Activated CD8-positive, alpha-beta T cell treated with anti-CD3 and anti-CD28 coated beads, Interleukin-2, amount 10 ng/mL, durations not matched to agents 7 days and 5 days (primary cell): ENCODE measurements at places on chromosomes 1 and 21. TPM values are rescaled to one million over a fixed set of nuclear protein-coding genes. Genes with fewer than 3 reads are reported as not detected.
A peak's percentile ranks its signal among the peaks of the same experiment; 100 is the strongest.

Gene OR10Z1
- total RNA-seq: not detected

Gene ZNF683
- total RNA-seq: 24.0 TPM

Gene FCGR2B
- not detected for total RNA-seq

Gene LRRC8B
- total RNA-seq: 13.0 TPM

GRCh38 chr1:151282883-151283725, 1.0 kb downstream of the ZNF687 start:
- H3K27me3 ChIP-seq: no peaks in the 10 kb centered on the region
- peak overlapping the region; percentile 90 for H3K27ac ChIP-seq
- peak; percentile 37 for DNase-seq
- peaks cover 19% of the 10 kb centered on the region for H3K4me1 ChIP-seq

DNA sequence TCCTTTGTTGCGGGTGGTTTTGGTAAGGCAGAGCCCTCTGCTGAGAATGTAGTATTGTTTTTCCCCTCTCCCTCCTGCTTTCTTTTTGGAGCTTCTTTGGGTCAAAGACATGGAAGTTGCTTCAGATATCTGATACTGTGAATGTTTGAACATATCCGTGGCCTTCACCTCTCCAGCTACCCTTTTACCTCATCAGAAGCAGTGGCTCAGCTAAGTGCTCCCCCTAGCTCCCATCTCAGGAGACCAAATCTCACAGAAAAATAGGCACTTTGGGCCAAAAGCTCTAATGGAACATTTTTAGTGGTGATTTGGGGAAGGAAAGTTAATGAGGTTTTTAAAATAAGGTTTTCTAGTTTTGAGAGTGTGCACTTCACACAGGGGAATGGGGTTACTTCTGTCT, 6.3 kb downstream of the TMEM200B start:
- no peak for DNase-seq
- peaks cover 28% of the 10 kb centered on the region for H3K36me3 ChIP-seq
- peaks cover 2% of the 10 kb centered on the region for H3K27me3 ChIP-seq
- no peak overlapping the region for H3K27ac ChIP-seq

DNA sequence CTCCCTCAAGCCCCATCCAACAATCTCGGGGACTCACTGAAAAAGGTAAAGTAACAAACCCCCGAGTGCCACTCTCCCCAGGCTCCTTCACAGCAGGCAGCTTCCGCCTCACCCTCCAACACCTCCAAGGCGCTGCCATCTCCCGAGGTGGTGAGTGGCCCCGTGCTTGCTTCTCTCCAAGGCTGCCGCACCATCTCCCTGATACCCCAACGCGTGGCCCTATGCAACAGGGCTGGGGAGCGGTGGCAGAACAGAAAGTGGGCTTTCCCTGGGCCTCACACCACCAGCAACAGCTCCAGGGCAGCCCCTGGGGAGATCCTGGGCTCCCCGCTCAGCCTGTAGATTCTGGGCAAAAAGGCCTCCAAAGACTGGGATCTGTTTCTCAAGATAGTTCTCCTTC, 105.1 kb downstream of the RAVER2 start:
- H3K4me1 ChIP-seq: peaks cover 17% of the 10 kb centered on the region
- no peak overlapping the region for H3K4me3 ChIP-seq
- peaks cover 56% of the 10 kb centered on the region for H3K36me3 ChIP-seq
- no peaks in the 10 kb centered on the region for H3K27me3 ChIP-seq
- H3K27ac ChIP-seq: peak overlapping the region; percentile 35
- DNase-seq: no peak

Gene SERTAD4
- total RNA-seq: not detected

DNA sequence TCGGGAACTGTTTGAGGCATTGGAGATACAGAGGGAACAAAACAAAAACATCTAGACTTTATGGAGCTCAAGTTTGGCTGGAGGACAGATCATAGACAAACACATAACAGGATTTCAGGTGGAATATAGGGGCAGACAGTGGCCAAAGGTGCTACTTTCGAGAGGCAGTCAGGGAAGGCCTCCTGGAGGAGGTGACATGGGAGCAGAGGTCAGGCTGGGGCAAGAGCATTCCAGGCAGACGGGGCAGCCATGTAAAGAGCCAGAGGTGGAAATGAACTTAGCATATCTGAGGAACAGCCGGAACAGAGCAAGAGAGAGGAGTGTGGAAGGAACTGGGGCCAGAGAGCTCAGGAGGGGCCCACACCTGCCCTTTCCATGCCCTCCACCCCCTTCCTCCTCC, 122.3 kb downstream of the DMRTB1 start:
- no peak for DNase-seq
- peaks cover 4% of the 10 kb centered on the region for H3K27me3 ChIP-seq
- H3K4me3 ChIP-seq: no peak overlapping the region

Gene LEFTY1
- total RNA-seq: not detected

GRCh38 chr1:66778266-66778665, 22.8 kb downstream of the INSL5 start:
- DNase-seq: no peak
- no peaks in the 10 kb centered on the region for H3K36me3 ChIP-seq
- no peak overlapping the region for H3K27ac ChIP-seq
- H3K27me3 ChIP-seq: no peaks in the 10 kb centered on the region
- H3K4me3 ChIP-seq: no peak overlapping the region

GRCh38 chr1:182485861-182486260, 35.9 kb downstream of the RGSL1 start:
- H3K27me3 ChIP-seq: peaks cover 5% of the 10 kb centered on the region
- no peak for DNase-seq
- H3K36me3 ChIP-seq: no peaks in the 10 kb centered on the region

Gene MROH7
- total RNA-seq: not detected

Gene C4BPB
- total RNA-seq: 3.2 TPM

DNA sequence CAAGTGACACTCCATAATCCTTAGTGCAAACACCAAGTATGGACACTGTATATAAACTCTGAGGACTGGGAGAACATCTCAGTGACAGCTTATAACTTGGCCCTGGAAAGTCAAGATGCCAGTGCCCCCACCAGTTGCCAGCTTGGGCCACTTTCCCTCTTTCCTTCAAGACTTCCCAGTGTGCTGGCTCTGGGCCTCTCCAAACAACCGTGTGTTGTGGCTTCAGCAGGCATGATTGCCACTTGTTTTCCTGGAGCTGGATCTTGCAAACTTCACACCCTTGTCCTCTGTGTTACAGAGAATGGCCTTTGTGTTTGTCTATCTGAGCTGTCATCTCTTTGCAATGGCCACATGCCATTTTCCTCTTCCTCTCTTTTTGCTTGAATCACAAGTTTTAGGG, 37.0 kb downstream of the CCDC185 start:
- no peak overlapping the region for H3K27ac ChIP-seq
- peaks cover 7% of the 10 kb centered on the region for H3K27me3 ChIP-seq
- no peak for DNase-seq
- no peaks in the 10 kb centered on the region for H3K36me3 ChIP-seq
- H3K4me3 ChIP-seq: no peak overlapping the region
